ENCODE measurements at places on chromosomes 2 and 18.

- no peak for DNase-seq
Observed at GRCh38 chr2:37912056-37912455, 13.0 kb upstream of the RMDN2 start.

- DNase-seq = no peak
Observed at GRCh38 chr2:147223119-147223518, 621.7 kb upstream of the ACVR2A start.

GRCh38 chr2:19120941-19121750, 237.3 kb downstream of the OSR1 start:
- no peak for DNase-seq

DNA sequence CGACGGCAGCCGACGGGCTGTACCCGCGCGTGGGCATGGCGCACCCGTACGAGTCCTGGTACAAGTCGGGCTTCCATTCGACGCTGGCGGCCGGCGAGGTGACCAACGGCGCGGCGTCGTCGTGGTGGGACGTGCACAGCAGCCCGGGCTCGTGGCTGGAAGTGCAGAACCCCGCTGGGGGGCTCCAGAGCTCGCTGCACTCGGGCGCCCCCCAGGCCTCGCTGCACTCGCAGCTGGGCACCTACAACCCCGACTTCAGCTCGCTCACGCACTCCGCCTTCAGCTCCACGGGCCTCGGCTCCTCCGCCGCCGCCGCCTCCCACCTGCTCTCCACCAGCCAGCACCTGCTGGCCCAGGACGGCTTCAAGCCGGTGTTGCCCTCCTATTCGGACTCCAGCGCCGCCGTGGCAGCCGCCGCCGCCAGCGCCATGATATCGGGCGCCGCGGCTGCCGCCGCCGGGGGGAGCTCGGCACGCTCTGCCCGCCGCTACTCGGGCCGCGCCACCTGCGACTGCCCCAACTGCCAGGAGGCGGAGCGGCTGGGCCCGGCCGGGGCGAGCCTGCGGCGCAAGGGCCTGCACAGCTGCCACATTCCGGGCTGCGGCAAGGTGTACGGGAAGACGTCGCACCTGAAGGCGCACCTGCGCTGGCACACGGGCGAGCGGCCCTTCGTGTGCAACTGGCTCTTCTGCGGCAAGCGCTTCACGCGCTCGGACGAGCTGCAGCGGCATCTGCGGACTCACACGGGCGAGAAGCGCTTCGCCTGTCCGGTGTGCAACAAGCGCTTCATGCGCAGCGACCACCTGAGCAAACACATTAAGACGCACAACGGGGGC, 2.0 kb downstream of the SP9 start:
- peak; percentile 39 for DNase-seq
